ENCODE measurements at places on chromosomes 2 and 18. TPM values are rescaled to one million over a fixed set of nuclear protein-coding genes. Genes with fewer than 3 reads are reported as not detected.

Gene SERPINB11
- not detected for total RNA-seq

Gene POU3F3
- total RNA-seq = under 0.01 TPM

Gene ANKRD62
- total RNA-seq = not detected

Gene FARP2
- 70.1 TPM for total RNA-seq

Gene CYP20A1
- total RNA-seq = 31.6 TPM

Gene LYG1
- 0.32 TPM for total RNA-seq

Gene UGT1A5
- not detected for total RNA-seq

Gene CLEC4F
- not detected for total RNA-seq
